NCI-H524 (cell line): ENCODE measurements at places on chromosomes 6 and 20.

GRCh38 chr6:5466281-5467136, 205.2 kb downstream of the FARS2 start:
- DNase-seq, result no peak

- DNase-seq, result peak; percentile 87
These were observed 98.6 kb upstream of the RNF24 start for GRCh38 chr20:4113615-4114603.

DNA sequence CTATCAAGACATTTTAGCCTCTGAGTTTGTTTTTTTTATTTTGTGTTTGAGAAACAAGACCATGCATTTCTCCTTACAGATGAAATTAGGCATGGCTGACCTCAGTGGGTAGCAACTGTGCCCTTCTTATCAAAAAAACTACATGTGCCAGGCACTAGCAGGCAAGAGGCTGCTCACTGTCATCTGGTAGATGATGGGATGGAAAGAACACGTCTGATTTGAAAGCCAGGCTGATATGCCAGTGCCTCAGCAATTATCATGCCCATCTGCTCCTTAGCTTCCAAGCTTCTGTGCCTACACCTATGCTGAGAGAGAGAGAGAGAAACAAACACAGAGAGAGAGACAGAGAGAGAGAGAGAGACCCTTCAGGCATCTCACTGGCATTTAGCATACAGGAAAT, 149.9 kb downstream of the C6orf118 start:
- DNase-seq, result peak; percentile 33

DNA sequence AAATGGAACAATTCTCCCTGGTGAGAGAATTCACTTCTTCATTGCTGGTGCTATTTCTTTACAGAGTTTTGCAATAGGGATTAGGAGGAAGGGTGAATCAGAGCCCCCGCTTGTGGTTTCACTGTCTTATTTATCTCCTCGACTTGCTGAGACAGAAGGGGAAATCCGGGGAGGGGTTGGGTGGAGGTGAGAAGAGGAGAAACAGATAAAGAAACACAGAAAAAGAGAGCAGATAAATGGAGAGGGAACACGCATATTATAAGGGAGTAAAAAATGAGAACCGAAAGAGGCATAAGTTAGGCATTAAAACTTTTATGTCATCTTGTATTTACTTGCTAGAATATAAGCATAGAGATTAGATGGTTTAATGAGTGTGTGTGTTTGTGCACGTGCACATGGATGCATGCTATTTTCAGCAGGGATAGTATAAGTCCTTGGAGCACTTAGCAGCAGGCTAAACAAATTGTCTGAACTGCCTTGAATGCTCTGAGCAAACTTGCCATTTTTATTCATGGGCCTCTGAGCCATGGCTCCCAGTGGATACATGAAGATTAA, 105.0 kb downstream of the OLIG3 start:
- DNase-seq, result no peak

GRCh38 chr6:8628063-8628462, 192.7 kb upstream of the SLC35B3 start:
- no peak for DNase-seq

GRCh38 chr6:121666814-121667213, 231.4 kb downstream of the GJA1 start:
- no peak for DNase-seq

DNA sequence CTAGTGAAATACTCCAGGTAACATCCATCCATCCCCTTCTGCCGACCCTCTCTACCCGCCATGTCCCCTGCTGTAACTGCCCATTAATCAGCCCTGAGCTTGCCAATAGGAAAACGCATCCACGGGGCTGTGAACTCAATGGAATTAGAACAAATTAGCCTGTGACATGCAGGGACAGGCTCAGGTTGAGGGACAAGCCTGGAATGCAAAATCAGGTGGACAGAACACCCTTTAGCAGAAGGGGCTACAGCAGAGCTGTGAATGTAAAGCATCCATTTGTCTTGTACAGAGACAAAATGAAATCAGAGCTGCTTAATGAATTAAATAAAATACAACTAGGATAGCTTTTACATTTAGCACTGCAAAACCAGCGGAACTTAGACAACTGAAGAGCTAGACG, 187.3 kb upstream of the SASH1 start:
- DNase-seq, result no peak

- DNase-seq, result no peak
These were observed 404 bp downstream of the CEP162 start for GRCh38 chr6:84227044-84227433.

DNA sequence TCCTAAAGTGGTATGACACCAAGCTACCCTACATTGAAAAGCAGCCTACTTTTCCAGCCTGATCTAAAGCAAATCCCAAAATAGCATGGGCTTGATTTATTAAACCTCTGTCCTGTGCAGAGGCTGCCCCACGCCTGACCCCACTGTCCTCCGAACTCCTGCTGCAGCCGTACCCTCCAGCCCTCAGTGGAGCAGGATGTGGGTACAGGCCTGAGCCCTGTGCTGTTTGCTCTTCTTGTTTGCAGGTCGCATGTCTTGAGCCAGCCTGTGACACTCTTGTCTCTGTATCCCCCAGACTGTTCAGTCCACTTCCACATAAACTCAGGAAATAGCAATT, 61.2 kb downstream of the RPP40 start:
- no peak for DNase-seq

DNA sequence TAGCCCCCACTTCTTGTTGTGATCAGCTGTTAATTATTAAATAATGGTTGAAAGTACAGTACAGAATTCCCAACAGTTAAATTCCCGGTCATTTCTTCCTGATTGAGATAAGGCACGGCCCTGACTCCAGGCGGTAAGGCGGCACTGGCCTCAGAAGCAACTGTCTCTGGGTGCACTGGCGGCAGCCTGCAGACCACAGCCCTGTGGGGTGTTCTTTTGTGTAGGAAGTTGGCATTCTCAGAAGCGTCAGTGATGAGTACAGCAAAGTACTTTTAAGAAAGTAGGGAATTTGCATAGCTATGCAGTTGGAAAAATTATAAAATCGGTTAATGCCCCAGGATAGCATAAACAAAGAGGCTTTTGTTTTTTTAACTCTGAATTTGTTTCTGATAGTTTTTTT, 50.5 kb downstream of the SAMD5 start:
- DNase-seq, result no peak

- no peak for DNase-seq
These were observed 34.2 kb downstream of the LRFN2 start for GRCh38 chr6:40552941-40553340.

- DNase-seq, result no peak
These were observed 139.1 kb downstream of the ARID1B start for GRCh38 chr6:156916130-156916801.

DNA sequence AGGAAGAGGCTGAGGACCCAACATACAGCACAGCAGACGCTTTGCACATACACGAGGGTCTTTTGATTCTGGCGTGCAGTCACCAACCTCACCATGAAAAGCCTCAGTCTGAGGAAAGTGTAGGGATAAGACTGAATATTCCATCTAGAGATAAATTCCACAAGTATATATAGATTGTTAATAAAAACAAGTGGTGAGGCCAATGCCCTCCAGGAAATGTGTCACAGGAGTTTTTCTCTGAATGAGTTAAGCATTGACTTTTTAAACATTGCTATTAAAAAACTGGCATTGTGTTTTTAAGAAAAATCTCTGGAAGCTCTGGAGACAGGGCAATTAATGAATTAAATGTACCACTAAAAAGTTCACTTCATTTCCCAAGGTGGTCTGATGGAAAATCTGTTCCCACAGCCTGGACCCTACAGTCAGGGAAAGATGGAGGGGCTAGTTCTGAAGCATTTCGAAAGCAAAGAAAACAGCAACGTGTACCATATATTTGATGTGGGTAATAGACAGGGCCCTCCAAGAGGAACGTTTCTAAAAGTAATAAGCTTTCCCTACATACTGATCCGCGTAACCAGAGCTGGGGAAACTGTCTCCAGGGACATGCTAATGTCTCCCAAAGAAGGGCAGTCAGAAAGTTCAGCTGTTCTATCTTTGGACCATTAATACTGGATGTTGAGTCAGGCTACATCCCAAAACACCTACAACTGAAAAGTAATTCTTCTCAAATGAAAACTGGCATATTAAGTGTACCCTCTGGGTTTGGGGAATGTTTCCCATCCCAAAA, 301.1 kb downstream of the FOXC1 start:
- DNase-seq, result peak; percentile 17

- no peak for DNase-seq
These were observed 16.5 kb downstream of the SNAI1 start for GRCh38 chr20:49999329-49999728.

DNA sequence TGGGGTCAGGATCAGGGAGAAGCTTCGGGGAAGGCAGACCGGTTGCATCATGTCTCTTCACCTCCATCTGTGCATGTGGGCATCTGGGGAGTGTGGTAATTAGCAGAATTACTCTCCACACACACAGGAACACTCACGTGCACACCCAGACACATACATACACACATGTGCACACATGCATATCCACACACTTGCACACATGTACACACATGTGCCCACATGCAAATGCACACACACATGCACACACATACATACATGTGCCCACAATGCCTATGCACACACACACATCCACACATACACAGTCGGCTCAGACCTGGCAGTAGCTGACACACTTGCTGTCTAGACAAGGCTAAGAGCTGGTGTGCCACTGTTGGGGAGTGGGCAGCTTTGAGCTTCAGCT, 212.3 kb upstream of the PMEPA1 start:
- peak; percentile 42 for DNase-seq

- DNase-seq, result no peak
These were observed 213.6 kb upstream of the SUPT3H start for GRCh38 chr6:45591306-45591705.

GRCh38 chr6:141123049-141123448, 1009.7 kb upstream of the GJE1 start:
- DNase-seq, result peak; percentile 14

DNA sequence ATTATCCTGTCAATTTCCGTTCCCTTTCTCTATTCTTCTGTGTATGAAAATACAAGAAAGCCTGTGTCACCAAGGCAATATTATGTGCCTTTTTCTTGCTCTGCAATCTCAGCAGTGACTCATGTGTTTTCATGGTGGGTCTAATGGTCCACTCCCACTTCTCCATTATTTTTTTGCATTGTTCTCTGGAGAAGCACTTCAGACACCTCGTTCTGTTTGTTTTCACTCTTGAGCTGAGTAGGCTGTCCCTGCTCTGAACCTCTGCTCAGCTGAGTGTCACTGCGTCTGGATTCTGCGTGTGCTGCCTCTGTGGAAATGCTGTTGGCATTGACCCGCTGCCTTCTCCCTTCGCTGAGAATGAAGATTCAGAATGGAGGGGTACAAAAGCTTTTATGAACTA, 230.6 kb downstream of the TMEM242 start:
- DNase-seq, result no peak

DNA sequence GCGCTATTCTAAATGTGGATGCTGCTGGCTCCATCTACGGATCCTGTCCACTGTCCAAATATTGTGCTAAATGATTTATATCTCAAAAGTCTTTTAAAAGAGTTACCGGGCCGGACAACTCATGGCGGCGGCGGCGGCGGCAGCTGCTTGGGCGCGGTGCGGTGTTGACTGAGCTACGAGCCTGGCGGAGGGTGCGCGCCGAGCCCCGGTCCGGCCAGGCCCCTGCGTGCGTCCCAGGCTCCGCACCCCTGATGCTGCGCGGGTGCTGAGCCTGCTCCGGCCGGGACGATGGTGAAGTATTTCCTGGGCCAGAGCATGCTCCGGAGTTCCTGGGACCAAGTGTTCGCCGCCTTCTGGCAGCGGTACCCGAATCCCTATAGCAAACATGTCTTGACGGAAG, 303.4 kb downstream of the CENPW start:
- DNase-seq, result no peak

DNA sequence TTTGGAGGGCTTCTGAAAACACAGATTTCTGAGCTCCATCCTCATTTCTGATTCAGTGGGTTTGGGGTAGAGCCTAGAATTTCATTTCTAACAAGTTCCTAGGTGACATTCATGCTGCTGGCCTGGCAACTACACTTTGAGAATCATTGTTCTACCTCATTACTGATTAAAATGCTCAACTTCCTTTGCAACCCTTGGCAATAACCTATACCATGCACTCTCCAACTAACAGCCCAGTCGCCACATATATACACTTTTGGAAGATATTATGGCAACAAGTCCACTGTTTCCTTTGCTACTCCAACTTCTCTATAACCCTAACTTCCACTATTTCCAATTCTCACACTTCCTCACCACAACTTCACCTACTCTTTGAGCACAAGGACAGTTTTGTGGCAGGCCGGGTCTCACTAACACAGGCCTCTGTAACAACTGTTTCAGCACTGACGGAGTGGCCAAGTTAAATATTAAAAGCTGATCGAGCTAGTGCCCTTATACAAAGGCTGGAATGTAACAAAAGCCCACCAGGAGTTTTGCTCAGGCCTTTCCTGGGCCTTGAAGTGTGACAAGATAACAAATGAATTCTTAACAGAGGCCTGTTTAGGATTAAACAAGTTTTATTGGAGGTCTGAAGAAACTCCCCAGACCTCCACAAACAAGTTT, 32.1 kb upstream of the RAB23 start:
- no peak for DNase-seq

DNA sequence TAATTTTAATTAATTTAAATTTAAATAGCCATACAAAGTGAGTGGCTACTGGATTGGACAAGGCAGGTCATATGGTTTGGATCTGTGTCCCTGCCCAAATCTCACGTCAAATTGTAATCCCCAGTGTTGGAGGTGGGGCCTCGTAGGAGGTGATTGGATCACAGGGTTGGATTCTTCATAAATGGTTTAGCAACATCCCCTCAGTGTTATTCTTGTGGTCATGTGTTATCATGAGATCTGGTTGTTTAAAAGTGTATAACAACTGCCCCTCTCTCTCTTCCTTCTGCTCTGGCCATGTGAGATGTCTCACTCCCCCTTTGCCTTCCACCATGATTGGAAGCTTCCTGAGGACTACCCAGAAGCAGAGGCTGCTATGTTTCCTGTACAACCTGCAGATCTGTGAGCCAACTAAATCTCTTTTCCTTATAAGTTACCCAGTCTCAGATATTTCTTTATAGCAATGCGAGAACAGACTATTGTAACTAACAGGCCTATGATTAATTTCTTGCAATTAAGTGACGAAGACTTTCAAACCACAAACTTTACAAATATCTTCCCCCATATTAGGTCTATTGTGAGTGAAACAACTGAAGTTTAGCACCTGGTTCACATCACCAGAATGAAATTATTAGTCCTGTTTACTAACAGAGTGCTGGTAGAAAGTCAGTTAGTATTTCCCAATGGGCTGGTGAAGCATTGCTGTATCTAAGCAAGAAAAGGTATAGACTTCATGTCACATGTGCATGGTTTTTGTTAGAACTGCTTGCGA, 60.0 kb upstream of the TNFAIP3 start:
- no peak for DNase-seq
